ENCODE measurements at places on chromosomes 1 and 21.

DNA sequence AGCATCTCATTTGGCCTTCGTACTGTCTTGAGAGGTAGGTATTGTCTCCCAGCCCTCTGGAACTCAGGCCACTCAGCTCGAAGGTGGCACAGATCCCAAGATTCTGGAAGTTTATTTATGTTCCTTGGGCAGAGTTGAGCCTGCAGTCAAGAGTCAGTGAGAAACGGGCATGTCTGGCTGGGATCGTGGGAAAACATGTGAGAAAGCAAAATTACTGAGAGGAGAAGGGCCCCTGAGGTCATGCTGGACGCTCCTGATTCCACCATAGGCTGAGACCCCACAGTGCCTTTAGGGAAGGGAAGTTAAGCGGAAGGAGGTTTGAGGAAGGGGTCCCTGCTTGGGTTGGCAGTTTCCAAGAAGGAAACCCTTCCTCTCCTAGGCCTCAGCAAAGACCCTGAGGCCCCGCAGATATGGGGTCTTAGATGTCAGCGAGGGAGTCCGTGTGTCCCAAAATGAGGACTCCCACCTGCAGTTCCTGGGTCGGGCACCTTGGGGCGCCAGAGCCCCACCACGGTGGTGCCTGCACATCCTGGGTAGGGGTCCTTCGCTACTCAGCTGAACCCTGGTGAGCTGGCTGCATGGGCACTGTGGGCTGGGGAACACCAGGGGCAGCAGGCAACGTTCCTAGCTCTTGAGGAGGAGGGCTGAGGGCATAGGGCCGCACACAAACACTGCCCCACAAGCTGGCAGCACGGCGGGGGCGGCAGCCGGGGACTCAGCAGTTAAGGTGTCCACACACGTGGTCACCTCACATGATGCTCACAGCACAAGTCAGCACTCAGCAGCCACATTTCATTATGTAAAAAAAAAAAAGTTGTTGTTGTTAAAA is 12.3 kb upstream of the SEMA4A start:
- DNase-seq, result no peak
- H3K4me3 ChIP-seq, result no peak overlapping the region
- H3K27me3 ChIP-seq, result no peaks in the 10 kb centered on the region
- H3K27ac ChIP-seq, result no peak overlapping the region

DNA sequence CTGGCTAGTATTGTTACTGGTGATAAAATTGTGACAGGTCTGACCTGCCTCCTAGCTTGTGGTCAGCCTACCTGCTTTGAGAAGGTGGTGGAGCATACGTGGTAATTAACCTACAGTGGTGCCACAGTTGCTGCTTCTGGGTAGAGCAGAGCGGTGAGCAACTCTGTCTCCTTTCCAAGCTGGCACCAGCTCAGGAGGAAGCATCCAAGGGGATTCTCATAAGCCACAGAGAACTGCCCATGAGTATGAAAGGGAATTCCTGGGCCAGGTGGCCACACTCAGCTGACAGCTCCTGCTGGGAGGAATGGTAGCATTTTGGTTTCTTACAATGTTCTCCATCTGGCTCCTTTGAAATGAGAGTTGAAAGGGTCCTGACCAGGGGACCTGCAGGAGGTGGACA is 39.4 kb downstream of the ATP2B4 start:
- no peak overlapping the region for H3K27ac ChIP-seq
- H3K36me3 ChIP-seq, result no peaks in the 10 kb centered on the region
- no peaks in the 10 kb centered on the region for H3K4me1 ChIP-seq
- H3K27me3 ChIP-seq, result no peaks in the 10 kb centered on the region
- no peak for DNase-seq

- no peak overlapping the region for H3K27ac ChIP-seq
- H3K4me1 ChIP-seq, result no peaks in the 10 kb centered on the region
- no peak overlapping the region for H3K4me3 ChIP-seq
- H3K36me3 ChIP-seq, result no peaks in the 10 kb centered on the region
Observed at GRCh38 chr1:14466006-14466405, 132.5 kb upstream of the KAZN start.

DNA sequence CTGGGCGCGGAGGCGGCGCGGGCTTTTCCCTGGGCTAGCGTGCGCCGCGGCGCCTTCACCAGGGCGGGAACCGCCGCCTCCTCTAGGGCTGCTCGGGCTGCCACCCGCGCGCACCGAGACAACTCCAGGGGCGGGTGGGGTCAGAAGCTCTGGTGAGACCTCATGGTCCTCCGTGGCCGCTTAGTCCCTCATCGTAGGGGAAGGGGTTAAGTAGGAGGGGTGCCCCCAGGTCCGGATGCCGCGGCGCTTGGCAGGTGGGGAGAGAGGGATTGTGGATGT is 559 bp downstream of the SERTAD4 start:
- H3K36me3 ChIP-seq, result no peaks in the 10 kb centered on the region
- peak overlapping the region; percentile 62 for H3K4me3 ChIP-seq
- H3K27me3 ChIP-seq, result peaks cover 21% of the 10 kb centered on the region
- H3K27ac ChIP-seq, result peak overlapping the region; percentile 35
- H3K4me1 ChIP-seq, result peaks cover 49% of the 10 kb centered on the region

DNA sequence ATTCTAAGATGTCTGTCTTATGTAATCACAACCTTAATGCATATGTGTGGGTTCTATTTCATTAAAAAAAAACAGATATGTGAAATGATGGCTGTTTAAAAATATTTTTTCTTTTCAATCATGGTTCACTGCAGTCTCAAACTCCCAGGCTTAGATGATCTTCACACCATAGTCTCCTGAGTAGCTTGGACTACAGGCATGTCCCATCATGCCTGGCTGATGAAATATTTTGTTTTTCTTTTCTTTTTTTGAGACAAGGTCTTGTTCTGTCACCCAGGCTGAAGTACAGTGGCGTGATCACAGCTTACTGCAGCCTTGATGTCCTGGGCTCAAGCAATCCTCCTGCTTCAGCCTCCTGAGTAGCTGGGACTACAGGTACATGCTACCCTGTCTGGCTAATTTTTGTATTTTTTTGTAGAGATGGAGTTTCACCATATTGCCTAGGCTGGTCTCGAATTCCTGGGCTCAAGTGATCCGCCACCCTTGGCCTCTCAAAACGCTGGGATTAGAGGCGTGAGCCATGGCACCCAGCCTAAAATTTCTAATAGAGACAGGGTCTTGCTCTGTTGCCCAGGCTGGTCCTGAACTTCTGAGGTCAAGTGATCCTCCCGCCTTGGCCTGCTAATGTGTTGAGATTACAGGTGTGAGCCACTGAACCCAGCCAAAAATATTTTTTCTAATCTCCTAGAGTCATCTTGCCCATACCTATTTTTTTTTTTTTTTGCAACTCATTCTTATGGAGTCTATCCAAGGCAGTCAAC is 67.6 kb downstream of the GIPC2 start:
- no peak for DNase-seq
- H3K36me3 ChIP-seq, result no peaks in the 10 kb centered on the region
- no peak overlapping the region for H3K4me3 ChIP-seq
- no peaks in the 10 kb centered on the region for H3K27me3 ChIP-seq

GRCh38 chr1:27772036-27772931 is 735 bp upstream of the STX12 start:
- H3K27ac ChIP-seq, result peak overlapping the region; percentile 56
- H3K36me3 ChIP-seq, result no peaks in the 10 kb centered on the region
- no peak for DNase-seq

DNA sequence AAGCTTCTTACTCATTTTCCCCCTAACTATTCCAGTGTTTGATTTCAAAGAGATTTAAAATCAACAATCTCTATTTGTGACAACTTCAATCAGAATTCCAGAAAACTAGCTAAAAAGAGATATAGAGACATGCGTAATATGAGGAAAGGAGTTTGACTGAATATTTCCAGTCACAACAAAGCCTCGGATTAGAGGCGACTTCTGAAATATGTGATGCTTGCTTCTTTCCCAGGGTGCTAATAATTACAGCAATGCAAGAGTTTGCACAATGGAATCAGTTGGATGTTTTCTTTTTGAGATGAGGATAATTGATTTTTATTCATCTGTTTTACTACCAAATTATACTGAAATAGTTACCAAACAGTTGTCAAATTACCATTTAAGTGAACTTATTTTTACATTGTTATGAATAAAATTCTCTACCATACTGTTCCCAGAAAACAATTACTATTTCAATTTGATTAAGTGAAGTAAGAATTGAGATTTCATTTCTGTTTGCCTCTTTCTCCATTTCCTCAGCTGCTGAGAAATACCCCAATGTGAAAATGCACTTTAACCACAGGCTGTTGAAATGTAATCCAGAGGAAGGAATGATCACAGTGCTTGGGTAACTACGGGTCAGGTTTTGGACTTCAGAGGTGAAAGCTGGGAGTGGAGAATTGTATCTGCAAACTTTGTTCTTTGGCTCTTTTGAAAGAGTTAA is 28.1 kb downstream of the KMO start:
- H3K27me3 ChIP-seq, result no peaks in the 10 kb centered on the region
- peaks cover 3% of the 10 kb centered on the region for H3K36me3 ChIP-seq
- H3K4me3 ChIP-seq, result no peak overlapping the region

DNA sequence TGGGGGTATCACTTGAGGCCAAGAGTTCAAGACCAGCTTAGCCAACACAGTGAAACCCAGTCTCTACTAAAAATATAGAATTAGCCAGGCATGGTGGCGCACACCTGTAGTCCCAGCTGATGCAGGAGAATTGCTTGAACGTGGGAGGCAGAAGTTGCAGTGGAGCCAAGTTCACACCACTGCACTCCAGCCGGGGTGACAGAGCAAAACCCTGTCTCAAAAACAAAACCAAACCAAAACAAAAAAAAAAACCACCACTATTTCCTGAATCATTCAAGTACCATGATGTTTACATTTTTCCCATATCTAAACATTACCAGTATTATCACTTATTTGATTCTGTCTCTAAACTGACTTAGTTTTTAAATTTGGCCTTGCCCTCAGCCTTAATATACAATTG is 29.5 kb downstream of the TUT4 start:
- no peak overlapping the region for H3K4me3 ChIP-seq
- no peaks in the 10 kb centered on the region for H3K27me3 ChIP-seq
- DNase-seq, result no peak
- peaks cover 20% of the 10 kb centered on the region for H3K36me3 ChIP-seq

DNA sequence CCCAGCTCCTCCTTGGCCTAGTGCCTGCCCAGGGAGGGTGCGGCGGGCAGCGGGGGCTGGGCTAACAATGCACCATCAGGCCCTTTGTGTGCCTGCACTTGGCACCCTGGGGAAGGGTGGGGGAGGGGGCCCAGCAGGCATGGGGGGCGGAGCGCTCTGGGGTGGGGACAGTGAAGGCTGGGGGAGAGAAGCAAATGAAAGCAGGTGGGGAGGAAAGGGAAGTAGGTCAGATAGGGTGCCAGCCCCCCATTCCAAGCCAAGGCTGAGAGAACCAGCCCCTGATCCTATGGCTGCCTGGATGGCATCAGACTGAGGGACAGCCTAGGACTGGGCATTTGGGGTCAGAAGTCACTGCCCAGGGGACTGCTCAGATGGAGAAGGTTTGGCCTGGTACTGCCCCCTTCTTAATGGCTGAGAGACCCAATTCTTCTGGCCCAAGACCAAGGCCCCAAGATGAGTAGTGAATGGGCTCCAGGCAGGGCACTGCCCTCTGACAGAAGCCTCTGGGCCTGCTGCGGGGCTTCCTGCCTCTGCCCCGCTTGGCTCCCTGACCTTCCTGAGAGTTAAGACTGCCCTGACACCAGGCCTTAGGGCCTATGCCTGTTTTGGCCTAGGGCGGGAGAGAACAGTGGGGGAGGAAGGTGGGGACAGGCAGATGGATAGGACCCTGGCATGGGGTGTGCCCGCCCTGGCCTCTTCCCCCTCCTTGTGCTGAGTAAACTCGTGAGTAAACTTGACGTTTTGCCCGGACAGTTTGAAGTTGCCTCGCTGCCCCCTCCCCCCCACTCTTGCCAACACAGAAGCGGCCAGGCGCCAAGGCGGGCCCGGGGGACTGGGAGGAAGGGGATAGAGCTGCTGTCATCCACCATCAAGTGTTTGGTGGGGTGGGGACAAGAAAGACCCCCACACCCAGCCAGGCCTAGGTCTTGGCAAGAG is 2.7 kb downstream of the ZBTB7B start:
- H3K4me1 ChIP-seq, result peaks cover 15% of the 10 kb centered on the region
- no peaks in the 10 kb centered on the region for H3K27me3 ChIP-seq
- no peaks in the 10 kb centered on the region for H3K36me3 ChIP-seq
- H3K4me3 ChIP-seq, result peak overlapping the region; percentile 70
- peak overlapping the region; percentile 89 for H3K27ac ChIP-seq

GRCh38 chr1:8364528-8365442 is 46.9 kb downstream of the SLC45A1 start:
- no peak overlapping the region for H3K4me3 ChIP-seq
- DNase-seq, result peak; percentile 71
- peaks cover 43% of the 10 kb centered on the region for H3K36me3 ChIP-seq
- peak overlapping the region; percentile 83 for H3K27ac ChIP-seq

DNA sequence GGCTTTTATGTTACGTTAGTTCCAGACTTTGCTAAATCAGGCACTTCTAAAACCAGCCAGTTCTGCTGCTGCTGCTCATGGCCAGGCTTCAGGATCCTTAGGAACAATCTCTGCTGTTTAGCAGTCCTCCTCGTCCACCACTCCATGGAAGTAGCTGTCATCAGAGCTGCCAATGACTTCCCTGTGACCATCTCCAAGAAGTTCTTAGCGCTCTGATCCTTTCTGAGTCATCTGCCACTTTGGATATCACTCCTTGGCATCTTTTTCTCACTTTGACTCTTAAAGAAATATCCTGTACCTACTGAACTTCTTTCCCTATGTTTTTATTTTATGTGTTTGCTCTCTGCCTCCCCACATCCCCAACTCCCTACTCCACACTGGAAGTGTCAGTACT is 14.7 kb upstream of the IRF2BP2 start:
- peaks cover 2% of the 10 kb centered on the region for H3K4me1 ChIP-seq
- H3K36me3 ChIP-seq, result no peaks in the 10 kb centered on the region
- H3K27ac ChIP-seq, result no peak overlapping the region
- no peak for DNase-seq
- H3K27me3 ChIP-seq, result no peaks in the 10 kb centered on the region

GRCh38 chr21:41170442-41170841 is 2.5 kb downstream of the BACE2 start:
- no peaks in the 10 kb centered on the region for H3K4me1 ChIP-seq
- no peaks in the 10 kb centered on the region for H3K36me3 ChIP-seq
- no peak overlapping the region for H3K27ac ChIP-seq

- no peak overlapping the region for H3K27ac ChIP-seq
- H3K36me3 ChIP-seq, result no peaks in the 10 kb centered on the region
- H3K27me3 ChIP-seq, result no peaks in the 10 kb centered on the region
- no peaks in the 10 kb centered on the region for H3K4me1 ChIP-seq
Observed at GRCh38 chr1:66671455-66671854, 80.8 kb upstream of the DYNLT5 start.

DNA sequence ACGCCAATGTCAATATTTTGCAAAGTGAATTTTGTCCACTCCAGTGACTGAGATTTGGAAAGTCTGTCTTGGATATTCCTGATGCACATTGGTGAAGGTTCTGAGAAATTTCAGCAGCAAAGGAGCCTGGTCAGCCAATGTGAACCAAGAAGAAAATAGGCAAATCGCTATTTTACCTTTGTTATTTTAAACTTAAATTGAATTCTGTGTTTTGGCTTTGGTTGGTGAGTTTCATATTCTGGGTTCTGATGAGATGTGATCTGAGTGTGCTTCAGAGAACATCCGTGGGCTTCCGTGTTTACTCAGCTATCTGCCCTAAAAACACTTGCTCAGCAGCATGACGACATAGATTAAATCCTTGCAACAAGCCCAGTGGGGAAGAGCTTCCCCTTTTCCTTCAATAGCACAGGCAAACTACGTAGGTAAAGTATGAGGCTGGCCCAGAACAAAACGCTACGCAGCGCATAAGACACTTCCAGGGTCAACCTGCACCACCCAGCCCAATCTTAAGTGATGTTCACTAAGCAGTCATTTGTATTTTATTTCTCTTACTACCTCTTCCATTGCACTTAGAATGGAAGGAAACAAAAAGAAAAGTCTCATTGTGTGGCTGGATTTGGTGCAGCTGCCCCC is 176.4 kb upstream of the KAZN start:
- DNase-seq, result no peak
- no peaks in the 10 kb centered on the region for H3K36me3 ChIP-seq
- no peaks in the 10 kb centered on the region for H3K4me1 ChIP-seq
- no peak overlapping the region for H3K27ac ChIP-seq
- no peak overlapping the region for H3K4me3 ChIP-seq
